ENCODE measurements at places on chromosomes 6 and 20. TPM values are rescaled to one million over a fixed set of nuclear protein-coding genes. Genes with fewer than 3 reads are reported as not detected.

DNA sequence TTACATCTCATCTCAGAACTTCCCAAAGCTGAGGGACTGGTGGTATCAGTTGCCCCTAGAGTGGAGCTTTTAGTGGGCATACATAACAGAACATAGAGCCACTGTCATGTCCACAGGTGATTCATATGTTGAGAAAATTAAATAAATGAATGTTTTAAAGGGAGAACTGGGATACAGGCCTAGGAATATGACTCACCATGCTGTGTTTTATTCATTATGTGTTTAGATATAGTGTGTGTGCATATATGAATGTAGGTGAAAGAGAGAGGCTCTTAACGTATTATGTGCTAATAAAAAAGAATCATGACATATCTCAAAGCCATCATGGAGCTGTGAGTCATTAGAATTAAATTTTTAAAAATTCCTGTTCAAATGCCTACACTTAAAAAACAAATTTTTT, 332.2 kb upstream of the RSPO3 start:
- H3K4me3 ChIP-seq = no peak overlapping the region
- H3K27ac ChIP-seq = no peak overlapping the region
- no peaks in the 10 kb centered on the region for H3K36me3 ChIP-seq
- no peaks in the 10 kb centered on the region for H3K4me1 ChIP-seq
- DNase-seq = no peak
- H3K27me3 ChIP-seq = no peaks in the 10 kb centered on the region

GRCh38 chr20:49043000-49043399, 3.1 kb upstream of the CSE1L start:
- no peak overlapping the region for H3K4me3 ChIP-seq
- H3K36me3 ChIP-seq = no peaks in the 10 kb centered on the region
- peaks cover 7% of the 10 kb centered on the region for H3K4me1 ChIP-seq

- H3K27ac ChIP-seq = no peak overlapping the region
- no peaks in the 10 kb centered on the region for H3K27me3 ChIP-seq
- H3K4me3 ChIP-seq = no peak overlapping the region
- H3K4me1 ChIP-seq = no peaks in the 10 kb centered on the region
- no peak for DNase-seq
Observed at GRCh38 chr20:17816804-17817587, 117.2 kb downstream of the BANF2 start.

GRCh38 chr20:34030456-34030855, 36.7 kb downstream of the RALY start:
- H3K4me1 ChIP-seq = peaks cover 8% of the 10 kb centered on the region
- H3K4me3 ChIP-seq = no peak overlapping the region
- H3K36me3 ChIP-seq = no peaks in the 10 kb centered on the region

DNA sequence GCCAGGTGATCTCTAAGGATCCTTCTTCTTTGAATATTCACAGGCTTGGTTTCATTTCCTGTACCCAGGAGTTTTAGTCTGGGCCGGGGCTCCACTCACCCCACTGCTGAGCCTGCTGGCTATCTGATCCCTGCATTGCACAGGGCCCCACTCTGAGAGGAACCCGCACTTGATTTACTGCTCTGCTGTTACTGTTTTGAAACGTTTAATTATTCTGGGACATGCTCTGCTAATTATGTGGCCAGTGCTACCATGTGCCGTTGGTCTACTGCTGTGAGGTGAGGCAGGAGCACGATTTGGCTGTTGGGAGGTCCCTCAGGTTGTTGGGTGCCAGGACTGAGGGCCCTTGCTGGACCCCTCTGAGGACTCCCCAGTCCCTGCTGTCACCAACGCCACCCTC, 108.7 kb upstream of the SIRPA start:
- H3K4me1 ChIP-seq = no peaks in the 10 kb centered on the region
- DNase-seq = no peak
- no peaks in the 10 kb centered on the region for H3K27me3 ChIP-seq
- no peak overlapping the region for H3K27ac ChIP-seq
- no peak overlapping the region for H3K4me3 ChIP-seq

GRCh38 chr6:104003803-104004516, 855.8 kb downstream of the HACE1 start:
- DNase-seq = no peak
- no peaks in the 10 kb centered on the region for H3K36me3 ChIP-seq
- no peaks in the 10 kb centered on the region for H3K4me1 ChIP-seq
- H3K4me3 ChIP-seq = no peak overlapping the region
- H3K27me3 ChIP-seq = no peaks in the 10 kb centered on the region
- no peak overlapping the region for H3K27ac ChIP-seq

GRCh38 chr6:105994591-105995390, 91.3 kb upstream of the PRDM1 start:
- no peaks in the 10 kb centered on the region for H3K36me3 ChIP-seq
- H3K4me1 ChIP-seq = peaks cover 9% of the 10 kb centered on the region
- no peaks in the 10 kb centered on the region for H3K27me3 ChIP-seq
- H3K4me3 ChIP-seq = peak overlapping the region; percentile 51
- peak overlapping the region; percentile 57 for H3K27ac ChIP-seq

DNA sequence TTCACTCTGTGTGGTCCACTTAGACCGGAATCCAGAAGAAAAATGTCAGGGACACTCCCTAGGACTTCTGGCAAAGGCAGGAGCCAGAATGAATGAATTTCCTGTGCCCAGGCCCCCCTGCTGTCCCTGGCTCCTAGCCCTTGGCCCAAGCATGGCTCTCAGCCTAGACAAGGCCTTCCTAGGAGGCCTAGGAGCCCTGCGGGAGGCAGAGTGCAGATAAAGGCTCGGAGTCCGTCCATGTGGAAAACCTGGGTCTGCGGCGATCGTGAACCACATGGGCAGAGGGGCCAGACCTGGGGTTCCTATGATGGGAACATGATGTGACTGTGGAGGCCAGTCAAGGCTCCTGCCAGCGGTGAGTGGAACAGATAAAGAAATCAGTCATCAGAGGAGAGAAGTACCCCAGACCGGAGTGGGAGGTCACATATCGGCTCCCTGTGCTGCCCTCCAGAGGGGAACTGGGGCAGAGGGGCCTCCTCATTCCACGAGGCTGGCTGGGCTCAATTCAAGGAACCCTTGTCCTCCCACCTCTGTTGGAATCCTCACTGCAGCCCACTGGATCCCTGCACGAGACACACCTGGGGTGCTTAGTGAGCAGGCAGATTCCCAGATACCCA, 5.9 kb upstream of the VSTM2L start:
- no peak overlapping the region for H3K27ac ChIP-seq
- peak; percentile 56 for DNase-seq
- no peak overlapping the region for H3K4me3 ChIP-seq
- H3K27me3 ChIP-seq = no peaks in the 10 kb centered on the region
- no peaks in the 10 kb centered on the region for H3K36me3 ChIP-seq

DNA sequence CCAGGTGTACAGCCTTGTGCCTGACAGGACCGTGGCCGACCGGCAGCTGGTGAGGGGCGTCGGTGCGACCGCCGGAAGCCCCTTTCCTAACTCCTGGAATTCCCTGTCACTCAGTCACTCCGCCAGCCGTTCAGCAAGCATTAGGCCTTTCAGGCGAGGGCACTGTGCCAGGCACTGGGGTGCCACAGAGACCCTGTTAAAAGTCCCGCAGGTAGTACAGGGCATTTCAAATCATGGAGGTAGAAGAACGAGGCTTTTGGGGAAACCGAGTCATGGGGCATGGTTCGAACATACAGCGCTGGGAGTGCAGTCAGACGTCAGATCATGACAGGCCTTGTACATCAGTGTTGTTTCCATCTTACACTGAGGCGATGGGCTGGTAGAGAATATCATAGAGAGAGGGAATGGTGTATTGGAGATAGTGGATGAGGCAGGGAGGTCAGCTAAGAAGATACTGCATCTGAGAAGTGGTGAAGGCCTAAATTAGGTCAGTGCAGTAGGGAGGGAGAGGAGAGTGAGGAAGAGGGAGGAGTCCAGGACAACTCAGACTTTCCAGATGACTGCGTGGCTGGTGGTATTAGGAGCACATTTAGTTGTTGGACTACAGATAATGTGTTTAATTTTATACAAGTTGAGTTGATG, 892 bp upstream of the DXO start:
- no peaks in the 10 kb centered on the region for H3K36me3 ChIP-seq
- H3K4me3 ChIP-seq = peak overlapping the region; percentile 77
- no peak for DNase-seq

DNA sequence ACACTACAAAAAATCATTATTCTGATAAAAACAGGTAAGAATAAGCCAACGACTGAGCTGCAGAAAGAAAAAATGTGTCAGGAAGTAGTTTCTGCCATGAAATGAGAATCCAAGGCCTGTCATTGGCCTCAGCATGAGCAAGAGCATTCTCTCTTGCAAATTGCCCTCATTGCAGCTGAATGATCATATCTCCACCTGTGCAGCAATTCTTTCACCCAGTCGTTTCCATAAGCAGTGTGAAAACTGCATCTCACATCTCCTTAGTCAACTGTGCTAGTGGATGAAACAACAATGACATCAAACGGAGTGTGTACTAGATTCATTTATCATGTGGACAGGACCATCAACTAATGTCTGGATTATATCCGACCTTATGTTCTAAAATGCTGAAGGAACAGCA, 88.2 kb upstream of the STXBP5 start:
- no peak overlapping the region for H3K27ac ChIP-seq
- H3K36me3 ChIP-seq = no peaks in the 10 kb centered on the region
- no peak overlapping the region for H3K4me3 ChIP-seq

DNA sequence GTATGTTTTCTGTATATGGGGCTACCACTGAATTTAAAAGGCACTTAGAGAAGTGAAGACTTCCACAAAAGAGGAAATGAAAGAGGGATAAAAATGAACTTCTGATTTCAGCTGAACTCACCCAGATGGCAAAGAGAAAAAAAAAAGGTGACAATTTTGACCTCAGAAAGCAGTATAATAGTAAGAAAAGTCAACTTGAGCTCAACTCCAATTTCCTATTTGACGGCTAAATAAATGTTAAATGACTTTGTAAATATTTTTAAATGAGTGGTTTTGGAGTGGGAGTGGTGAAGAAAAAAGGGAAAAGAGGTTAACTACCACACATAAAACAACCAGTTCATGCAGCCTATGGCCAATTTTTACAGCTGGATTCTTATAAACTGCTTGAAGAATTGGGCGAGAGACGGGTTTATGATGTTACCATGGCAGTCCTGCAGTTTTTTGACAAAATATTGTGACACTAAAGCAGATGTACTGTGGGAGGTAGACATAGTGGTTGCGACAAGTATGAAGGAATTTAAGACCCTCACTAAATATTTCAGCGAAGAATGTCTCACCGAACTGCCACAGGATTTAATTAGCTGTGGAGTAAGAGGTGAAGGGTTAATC, 49.8 kb upstream of the ADTRP start:
- H3K4me3 ChIP-seq = no peak overlapping the region
- no peak for DNase-seq
- H3K36me3 ChIP-seq = no peaks in the 10 kb centered on the region
- H3K27me3 ChIP-seq = no peaks in the 10 kb centered on the region
- no peak overlapping the region for H3K27ac ChIP-seq

GRCh38 chr20:51176876-51177275, 154.0 kb upstream of the KCNG1 start:
- H3K4me1 ChIP-seq = peaks cover 4% of the 10 kb centered on the region
- DNase-seq = peak; percentile 80
- no peaks in the 10 kb centered on the region for H3K36me3 ChIP-seq
- H3K27me3 ChIP-seq = no peaks in the 10 kb centered on the region

- no peaks in the 10 kb centered on the region for H3K4me1 ChIP-seq
- H3K27me3 ChIP-seq = no peaks in the 10 kb centered on the region
- no peak overlapping the region for H3K27ac ChIP-seq
- no peaks in the 10 kb centered on the region for H3K36me3 ChIP-seq
Observed at GRCh38 chr6:107634324-107635056, 144.6 kb downstream of the SOBP start.

DNA sequence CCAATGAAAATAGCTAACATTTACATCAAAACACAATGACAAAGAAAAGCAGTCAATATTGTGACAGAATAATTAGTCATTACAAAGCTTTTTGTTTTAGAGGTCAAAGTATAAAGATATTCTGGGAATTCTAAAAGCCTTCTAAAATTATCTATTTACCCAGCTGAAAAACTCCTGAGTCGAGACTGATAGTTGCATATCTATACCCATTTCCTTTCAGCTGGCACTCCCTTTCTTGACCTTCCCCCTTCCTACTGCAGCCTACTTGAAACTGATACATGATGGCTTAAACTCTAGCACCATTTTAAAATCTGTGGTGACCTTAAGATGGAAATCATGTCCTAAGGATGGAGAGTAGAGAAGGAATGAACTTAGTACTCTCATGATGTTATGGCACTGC, 38.6 kb downstream of the LMBRD1 start:
- H3K4me3 ChIP-seq = no peak overlapping the region
- peaks cover 3% of the 10 kb centered on the region for H3K4me1 ChIP-seq
- H3K27me3 ChIP-seq = no peaks in the 10 kb centered on the region
- H3K27ac ChIP-seq = no peak overlapping the region

DNA sequence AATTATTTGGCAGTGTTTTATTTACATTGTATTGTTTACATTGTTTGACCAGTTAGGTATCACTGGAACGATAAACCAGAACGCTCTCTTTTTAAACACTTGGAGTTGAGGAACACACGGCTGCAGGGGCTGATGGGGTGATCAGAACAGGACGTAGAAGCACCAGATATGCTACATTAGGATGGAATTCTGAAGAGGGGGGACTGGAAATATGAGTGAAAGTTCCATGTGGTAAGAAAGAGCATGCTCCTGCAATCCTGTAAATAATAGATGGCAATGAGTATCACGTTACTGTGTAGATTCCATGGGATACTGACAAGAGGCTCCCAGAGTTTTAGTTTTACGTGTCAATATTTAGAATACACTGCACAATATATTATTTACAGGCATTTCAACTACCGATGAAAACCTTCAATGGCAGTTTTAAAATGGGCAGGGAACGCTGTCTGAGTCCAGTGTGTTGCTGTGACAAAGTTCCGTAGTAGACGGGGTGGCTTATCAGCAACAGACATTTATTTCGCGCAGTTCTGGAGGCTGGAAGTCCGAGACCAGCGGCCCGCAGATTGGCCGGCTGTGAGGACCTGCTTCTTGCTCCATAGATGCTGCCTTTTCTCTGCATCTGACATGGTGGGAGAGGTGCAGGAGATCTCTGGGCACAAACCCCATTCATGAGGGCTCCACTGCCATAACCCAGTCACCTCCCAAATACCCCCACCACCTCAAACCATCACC, 43.1 kb downstream of the SYNJ2 start:
- no peak for DNase-seq
- no peaks in the 10 kb centered on the region for H3K36me3 ChIP-seq
- H3K27me3 ChIP-seq = no peaks in the 10 kb centered on the region
- no peak overlapping the region for H3K27ac ChIP-seq

RBM24 gene
- polyA plus RNA-seq = 8.9 TPM

IL17F gene
- not detected for polyA plus RNA-seq

MCUR1 gene
- polyA plus RNA-seq = 12.0 TPM

ATXN1 gene
- 12.8 TPM for polyA plus RNA-seq

Measured in testis (tissue), 5 donors.